ENCODE measurements at places on chromosomes 6 and 20.
A peak's percentile ranks its signal among the peaks of the same experiment; 100 is the strongest.

- no peak for DNase-seq
Observed at GRCh38 chr20:20276811-20277530, 90.9 kb upstream of the INSM1 start.

- no peak for DNase-seq
Observed at GRCh38 chr20:20246996-20247633, 120.8 kb upstream of the INSM1 start.

GRCh38 chr6:154053141-154053540, 14.1 kb downstream of the OPRM1 start:
- no peak for DNase-seq

DNA sequence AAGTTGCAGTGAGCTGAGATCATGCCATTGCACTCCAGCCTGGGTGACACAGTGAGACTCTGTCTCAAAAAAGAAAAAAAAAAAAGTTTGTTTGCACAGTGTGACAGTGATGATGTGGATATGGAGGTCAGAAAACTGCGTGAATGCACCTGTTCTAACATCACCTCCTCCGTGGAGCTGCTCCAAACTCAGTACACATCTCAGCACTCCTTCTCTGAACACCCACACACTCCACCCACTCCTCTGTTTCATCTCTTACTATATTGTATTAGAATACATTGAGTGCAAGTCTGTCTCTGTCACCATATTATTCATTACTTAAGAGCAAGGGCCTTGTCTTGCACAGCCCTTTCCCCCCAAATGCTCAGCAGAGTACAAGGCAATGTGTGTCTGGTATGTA, 51.5 kb upstream of the ENPP4 start:
- DNase-seq: no peak

DNA sequence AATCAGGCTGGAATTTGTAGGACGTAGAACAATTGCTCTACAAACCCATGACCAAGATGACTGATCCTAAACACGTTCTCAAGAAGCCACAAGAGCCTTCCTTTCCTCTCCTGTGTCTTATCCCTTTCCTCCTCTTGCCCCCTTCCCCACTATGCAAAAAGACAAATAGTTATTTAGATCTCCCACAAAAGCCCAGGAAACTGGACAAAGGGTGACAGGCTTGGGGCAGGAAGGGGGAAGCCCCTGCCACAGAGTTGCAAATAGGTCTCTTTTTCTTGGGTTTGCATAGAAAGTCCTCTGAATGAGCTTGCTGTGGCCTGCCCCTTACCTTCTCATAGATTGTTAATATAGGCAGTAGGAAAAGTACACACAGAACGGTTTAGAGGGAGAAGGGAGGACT, 377.1 kb upstream of the BTBD3 start:
- DNase-seq: no peak

DNA sequence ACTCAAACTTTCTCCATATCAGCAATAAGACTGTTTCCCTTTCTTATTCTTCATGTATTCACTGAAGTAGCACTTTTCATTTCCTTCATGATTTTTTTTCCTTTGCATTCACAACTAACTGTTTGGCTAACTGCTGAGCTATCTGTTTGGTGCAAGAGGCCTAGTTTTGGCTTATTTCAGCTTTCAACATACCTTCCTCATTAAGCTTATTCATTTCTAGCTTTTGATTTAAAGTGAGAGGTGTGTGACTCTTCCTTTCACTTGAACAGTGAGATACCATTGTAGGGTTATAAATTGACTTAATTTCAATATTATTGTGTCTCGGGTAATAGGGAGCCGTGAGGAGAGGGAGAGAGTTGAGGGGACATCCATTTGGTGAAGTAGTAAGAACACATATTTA, 262.0 kb upstream of the PREP start:
- no peak for DNase-seq

DNA sequence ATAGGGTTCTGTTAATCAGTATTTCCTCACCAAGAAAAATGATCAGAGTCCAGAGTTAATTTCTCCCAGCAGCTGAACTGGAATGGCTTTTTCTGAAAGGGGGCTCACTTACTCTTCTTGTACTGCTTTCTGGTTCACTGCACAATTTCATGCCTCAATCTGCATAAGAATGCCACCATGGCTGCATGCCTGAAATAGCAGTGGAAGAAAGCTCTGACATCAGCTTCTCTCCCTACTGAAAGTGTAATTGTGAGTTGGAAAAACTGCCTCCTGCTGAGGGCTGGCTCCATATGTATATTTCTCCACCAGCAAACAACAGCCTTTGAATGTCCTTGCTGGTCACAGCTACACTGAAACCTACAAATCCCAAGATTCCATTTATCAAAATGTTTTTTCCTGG, 1027.2 kb upstream of the GJE1 start:
- no peak for DNase-seq

- DNase-seq: peak; percentile 88
Observed at GRCh38 chr6:44072959-44073611, 54.2 kb downstream of the MRPL14 start.

- no peak for DNase-seq
Observed at GRCh38 chr6:130105996-130106704, 87.8 kb downstream of the L3MBTL3 start.

DNA sequence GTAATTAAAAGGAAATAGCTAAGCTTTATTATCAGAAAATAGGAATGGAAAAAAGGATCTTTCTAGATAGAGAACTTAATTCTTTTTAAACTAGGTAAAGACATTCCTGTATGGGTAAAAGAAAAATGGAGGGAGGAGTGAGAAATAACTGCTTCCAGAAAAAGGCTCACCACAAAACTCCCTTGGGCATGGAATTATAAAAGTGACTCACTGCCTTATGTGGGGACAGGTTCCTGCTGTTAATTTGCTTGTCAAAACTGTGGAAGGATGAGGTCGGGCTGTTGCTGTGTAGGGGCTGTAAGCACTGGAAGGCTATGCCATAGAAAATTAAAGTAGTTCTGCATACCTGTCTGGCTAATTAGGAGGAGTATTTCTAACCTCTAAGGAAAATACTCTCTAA, 158.7 kb downstream of the UBE3D start:
- DNase-seq: no peak

GRCh38 chr6:144928847-144929246, 643.7 kb downstream of the UTRN start:
- no peak for DNase-seq

- no peak for DNase-seq
Observed at GRCh38 chr6:14848019-14848418, 397.9 kb upstream of the JARID2 start.

DNA sequence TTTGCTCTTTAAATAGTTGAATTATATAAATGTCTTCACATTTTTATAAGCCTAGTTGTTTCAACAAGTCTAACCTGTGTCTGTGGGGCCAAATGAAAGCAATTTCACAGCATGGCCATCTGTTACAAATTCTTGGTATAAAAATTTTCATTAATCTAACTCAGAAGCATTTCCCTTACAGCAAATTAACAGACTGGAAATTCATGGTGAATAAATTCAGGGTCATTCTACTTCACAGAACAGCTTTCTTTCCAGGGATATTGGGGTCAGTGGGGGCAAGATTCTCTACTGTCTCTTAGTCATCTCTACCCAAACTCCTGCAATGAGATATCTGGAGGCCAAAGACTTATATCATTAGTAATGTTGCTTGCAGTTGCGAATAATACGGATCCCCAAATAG, 352.1 kb downstream of the MMUT start:
- no peak for DNase-seq

DNA sequence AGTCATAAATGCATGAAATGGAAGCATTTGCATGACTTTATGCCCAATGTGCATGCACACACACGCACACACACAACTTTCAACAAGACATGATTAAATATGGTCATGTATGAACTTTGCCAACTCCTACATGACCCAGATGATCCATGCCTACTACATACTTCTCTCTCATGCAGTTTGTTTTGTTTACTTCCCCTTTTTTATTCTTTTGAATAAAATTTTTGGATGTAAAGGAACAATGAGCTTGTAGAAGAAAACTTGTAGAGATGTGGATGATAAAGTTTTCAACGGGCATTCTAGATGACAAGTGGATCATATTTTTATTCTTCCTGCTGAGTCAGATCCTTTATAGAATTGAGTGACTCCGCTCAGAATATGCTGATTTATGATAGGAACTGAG, 50.8 kb upstream of the AIG1 start:
- DNase-seq: no peak

DNA sequence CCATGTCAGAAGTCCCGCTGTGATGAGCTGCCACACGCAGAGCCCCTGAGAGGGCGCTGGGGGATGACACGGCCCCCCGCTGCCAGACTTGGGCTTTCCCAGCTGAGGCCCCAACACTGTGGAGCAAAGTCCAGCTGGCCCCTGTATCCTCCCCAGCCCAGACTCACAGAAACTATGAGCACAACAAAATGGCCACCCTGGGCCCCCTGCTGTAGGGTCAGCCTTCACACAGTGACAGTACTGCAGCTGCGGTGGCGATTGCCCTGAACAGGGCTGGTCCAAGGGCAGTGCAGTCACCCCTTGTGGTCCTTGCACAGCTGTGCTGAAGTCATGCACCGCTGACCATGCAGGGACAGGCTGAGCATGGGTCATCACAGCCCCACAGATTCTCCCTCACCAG, 78.2 kb upstream of the CST7 start:
- DNase-seq: no peak

- no peak for DNase-seq
Observed at GRCh38 chr20:32450484-32451061, 92.4 kb downstream of the ASXL1 start.

GRCh38 chr6:3193102-3193849, 34.2 kb downstream of the TUBB2B start:
- no peak for DNase-seq

- no peak for DNase-seq
Observed at GRCh38 chr20:7327810-7328209, 560.3 kb downstream of the BMP2 start.

DNA sequence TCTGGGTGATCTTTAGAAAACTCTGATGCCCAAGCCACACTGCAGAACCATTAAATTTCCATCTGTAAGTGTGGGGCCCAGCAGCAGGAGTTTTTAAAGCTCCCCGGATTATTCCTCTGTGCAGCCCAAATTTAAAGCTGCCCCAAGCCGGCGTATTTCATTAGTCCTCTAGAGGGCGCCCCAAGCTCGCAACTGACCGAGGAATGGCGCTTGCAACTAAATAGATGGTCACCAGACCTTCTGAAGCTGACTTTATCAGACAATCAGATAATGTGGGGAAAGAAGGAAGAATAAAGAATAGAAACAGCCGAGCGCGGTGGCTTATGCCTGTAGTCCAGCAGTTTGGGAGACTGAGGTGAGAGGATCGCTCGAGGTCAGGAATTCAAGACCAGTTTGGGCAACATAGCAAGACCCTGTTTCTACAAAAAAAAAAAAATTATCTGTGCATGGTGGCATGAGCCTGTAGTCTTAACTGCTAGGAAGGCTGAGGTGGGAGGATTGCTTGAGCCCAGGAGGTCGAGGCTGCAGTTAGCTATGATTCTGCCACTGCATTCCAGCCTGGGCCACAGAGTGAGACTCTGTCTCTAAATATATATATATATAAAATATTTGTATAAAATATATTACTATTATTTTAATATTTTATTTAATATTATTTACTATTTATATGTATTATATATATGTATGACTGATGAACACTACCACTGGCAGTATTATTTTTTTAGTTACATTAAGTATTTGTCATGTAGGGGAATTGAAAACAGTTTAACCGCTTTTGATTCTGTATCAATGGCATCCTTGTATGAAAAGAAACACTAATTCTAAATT, 56.0 kb downstream of the OTOR start:
- DNase-seq: no peak
